ENCODE measurements at places on chromosomes 6 and 20. TPM values are rescaled to one million over a fixed set of nuclear protein-coding genes. Genes with fewer than 3 reads are reported as not detected.

Gene SGK2
- 0.59 TPM for total RNA-seq

Gene TMEM217
- 2.0 TPM for total RNA-seq

Gene WDR27
- 28.9 TPM for total RNA-seq

Gene DYNLT1
- total RNA-seq, result 91.0 TPM

Gene PSORS1C2
- total RNA-seq, result not detected

Gene EYA4
- total RNA-seq, result not detected

Gene SYNDIG1
- total RNA-seq, result not detected

DNA sequence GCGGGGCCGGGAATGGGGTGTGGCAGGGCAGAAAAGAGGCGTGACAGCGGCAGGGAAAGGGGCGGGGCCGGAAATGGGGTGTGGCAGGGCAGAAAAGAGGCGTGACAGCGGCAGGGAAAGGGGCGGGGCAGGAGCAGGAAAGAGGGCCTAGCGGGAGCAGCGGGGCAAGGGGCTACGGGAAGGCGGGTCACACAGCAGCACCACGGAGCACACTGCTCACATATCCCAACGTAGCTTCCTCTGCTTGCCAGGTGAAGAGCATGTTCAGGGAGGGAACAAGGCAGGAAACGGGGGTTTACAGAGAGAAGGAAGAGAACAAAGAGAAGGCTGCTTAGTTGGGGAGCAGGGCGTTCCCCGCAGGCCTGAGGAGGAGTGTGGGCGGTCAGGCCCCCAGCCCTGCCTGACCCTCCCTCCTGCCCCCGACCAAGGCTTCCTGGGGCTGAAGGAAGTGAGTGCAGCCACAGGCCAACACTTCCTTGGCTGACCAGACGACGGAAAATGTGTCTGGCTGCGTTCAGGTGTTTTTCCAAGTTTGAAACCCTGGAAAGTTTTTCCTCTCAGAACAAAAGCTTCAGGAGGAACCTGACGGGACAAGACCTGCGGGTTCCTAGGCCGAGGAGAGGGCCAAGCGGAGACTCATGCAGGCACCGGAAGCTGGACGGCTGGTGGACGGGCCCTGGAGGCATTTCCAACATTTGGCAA is 13.8 kb downstream of the UCKL1 start:
- DNase-seq, result peak; percentile 50

GRCh38 chr6:151096255-151096612 is 143.5 kb upstream of the AKAP12 start:
- no peak for DNase-seq

DNA sequence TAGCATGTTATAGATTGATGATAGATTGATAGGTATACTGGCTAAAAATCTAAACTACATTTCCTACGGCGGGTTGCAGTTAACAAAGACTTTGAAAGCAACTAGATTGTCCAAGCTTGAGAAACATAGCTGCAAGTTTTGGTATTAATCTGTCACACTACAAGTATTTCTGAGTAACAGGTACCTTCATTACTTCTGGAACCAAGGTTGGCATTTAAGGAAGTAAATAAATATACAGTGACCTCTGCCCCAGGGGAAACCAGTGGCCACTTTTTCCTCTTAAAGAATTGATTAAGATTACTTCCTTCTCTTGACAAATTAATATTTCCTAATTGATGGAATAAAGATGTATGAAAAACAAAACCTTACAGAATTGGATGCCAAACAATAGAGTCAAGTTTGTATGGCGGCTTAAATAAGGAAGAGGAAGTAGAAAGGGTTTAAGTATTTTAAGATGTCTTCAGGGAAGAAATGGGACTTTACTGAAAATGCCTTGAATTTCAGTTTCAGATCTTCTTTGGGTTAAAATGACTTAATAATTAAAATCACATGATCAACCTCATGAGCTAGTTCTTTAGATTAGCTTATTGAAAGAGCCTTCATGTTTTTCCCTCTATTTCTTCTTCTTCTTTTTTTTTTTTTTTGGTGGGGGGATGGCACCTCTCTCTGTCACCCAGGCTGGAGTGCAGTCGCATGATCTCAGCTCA is 132.8 kb downstream of the DOK5 start:
- DNase-seq, result no peak

GRCh38 chr6:26056583-26057350 is 30.5 kb upstream of the HFE start:
- no peak for DNase-seq

DNA sequence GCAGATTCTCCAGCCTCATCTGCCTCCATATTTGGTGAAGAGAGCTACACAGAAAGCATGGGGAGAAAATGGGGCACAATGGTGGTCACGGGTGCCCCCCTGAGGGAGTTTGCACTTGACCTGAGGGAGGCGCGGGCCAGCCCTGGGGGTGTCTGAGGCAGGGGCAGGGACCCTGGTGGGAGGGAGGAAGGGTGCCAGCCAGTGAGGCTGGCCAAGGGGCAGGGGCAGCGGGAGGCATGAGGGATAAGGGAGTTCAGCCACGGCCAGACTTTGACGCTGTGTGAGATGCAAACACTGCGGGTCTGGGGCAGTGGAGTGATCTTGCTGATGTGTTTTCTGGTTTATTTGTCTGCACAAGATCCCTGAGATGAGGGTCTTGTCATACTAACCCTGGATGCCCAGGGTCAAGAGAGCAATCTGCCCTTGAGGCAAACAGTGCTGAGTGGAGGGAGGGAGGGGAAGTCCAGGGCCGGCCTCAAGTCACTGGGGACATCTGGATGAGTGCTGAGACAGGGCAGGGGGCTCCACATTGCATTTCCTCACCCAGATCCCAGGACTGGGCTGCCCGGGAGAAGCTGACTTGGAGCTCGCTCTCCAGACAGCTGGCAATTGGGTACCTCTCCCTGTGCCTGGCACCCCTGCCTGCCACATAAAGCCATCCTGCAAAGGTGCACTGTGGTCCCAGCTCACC is 8.8 kb upstream of the PCMTD2 start:
- DNase-seq, result no peak

DNA sequence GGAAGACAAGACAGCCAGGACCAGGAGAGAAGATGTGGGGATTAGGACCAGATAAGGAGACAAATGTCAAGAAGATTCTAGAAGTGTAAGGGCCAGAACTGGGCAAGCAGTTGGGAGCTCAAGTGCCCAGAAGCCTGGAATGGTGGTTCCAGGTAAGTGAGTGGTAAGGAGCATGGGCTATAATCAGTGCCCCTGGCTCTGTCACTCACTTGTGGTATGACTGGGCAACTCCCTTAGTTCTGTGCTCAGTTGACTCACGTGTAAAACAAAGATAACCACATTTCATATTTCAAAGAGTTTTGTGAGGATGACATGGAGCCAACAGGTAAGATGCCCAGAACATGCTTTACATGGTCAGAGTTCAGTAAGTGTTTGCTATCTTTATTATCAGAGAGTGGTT is 11.2 kb downstream of the CCDC167 start:
- no peak for DNase-seq

- no peak for DNase-seq
Observed at GRCh38 chr6:159777240-159777904, 12.0 kb downstream of the TCP1 start.

GRCh38 chr6:2132916-2133315 is 112.5 kb downstream of the GMDS start:
- no peak for DNase-seq

GRCh38 chr6:46368169-46368536 is 123.1 kb downstream of the RCAN2 start:
- DNase-seq, result no peak

- no peak for DNase-seq
Observed at GRCh38 chr6:49982046-49982445, 12.6 kb upstream of the DEFB113 start.

DNA sequence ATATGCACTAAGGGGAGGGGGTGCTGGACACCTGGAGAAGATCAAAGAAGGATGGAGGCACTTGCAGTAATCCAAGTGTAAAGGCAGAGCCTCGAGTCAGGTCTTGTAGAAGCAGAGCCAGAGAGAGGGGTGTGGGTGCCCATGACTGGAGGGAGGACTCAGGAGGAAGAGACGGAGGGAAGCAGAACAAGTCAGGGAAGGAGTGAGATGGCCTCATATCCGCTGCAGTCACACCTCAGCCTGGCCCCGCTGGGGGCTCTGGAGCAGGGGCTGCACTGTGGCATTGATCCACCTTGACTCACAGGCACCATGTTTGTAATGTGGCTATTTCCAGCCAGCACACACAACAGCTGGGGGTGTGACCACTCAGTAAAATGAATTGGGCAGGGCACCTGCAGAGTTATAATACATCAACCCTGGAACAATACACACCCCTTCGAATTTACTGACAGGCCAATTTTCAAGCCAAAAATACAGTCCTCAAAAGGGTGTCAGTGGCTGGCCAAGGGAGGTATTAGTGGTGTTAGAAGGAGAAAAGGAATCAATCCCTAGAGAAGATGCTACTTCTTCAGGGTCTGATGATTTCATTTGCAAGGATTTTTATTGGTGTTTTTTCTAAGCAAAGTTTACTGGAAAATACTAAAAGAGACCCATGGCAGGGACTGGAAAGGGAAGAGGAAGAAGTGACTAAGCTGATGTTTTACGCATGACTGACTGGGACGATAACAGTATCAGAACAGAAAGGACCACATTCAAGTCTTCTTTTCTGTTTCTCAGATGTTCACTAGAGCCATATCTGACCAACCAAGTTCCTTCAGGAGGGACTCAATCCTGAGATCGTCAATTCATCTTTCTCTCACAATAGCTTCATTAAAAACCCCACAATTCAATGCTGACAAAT is 18.9 kb upstream of the NXT1 start:
- DNase-seq, result no peak

DNA sequence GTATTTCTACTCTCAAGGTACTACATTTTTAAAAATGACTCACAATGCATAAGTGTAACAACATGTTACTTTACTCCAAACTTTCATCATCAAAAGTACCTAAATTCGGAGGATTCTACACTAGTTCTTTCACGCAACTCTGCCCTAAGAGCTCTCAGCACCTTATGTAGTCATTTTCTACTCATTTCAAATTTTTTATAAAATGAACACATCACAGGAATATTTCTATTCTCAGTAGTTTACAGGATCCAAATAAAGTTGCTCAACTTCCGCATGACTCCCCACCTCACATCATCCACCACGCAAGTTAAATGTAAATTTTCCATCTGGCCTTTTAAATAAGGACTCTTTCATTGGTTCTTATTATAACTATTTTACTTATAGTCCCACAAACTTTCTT is 344.9 kb upstream of the MANEA start:
- no peak for DNase-seq

GRCh38 chr6:25635886-25636317 is 16.1 kb upstream of the SCGN start:
- DNase-seq, result no peak

DNA sequence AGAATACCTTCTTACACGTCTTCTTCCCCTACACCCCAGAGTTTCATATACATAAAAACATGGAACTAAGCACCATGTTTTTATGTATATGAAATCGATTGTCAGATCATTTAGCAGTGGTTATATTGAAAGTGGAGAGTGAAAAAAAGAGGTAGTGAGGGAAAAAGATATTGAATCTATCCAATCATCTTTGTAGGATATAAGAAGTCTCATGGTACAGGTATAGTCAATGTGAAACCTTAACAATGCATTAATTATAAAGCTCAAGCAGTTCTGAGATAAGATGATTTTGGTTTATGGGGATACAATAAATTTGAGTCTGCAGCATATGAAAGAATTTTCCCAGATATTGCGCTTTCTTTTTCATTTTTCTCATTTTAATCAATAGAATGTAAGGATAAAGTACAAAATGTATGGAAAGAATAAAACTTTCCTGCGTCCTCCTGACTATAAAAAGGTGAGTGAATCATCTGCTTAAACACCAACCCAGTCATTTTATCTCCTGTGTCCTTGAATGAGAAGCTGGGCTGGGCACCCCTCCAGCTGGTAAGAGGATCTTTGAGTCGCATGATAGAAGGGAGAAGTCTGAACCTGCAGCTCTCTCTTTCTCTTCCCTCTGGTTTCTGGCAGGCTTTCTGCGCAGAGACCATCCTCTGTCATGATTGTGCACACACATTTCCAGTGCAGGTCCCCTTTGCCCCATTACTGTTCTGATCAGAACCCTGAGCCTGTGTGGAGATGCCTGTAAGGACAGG is 28.1 kb upstream of the AKIRIN2 start:
- DNase-seq, result no peak

All from activated naive CD4-positive, alpha-beta T cell treated with anti-CD3 and anti-CD28 coated beads, Interleukin-2, amount 50 U/mL, for 72 hours (primary cell).